ENCODE measurements at places on chromosomes 4 and X.

GRCh38 chr4:111494471-111494870 is 650.8 kb upstream of the FAM241A start:
- no peaks in the 10 kb centered on the region for H3K27me3 ChIP-seq
- H3K4me3 ChIP-seq = no peak overlapping the region
- no peak for DNase-seq
- H3K4me1 ChIP-seq = no peaks in the 10 kb centered on the region
- no peak overlapping the region for H3K27ac ChIP-seq

GRCh38 chr4:143369552-143369951 is 32.9 kb downstream of the GAB1 start:
- H3K36me3 ChIP-seq = peaks cover 2% of the 10 kb centered on the region
- no peak overlapping the region for H3K27ac ChIP-seq
- no peaks in the 10 kb centered on the region for H3K4me1 ChIP-seq
- no peaks in the 10 kb centered on the region for H3K27me3 ChIP-seq
- H3K4me3 ChIP-seq = no peak overlapping the region

DNA sequence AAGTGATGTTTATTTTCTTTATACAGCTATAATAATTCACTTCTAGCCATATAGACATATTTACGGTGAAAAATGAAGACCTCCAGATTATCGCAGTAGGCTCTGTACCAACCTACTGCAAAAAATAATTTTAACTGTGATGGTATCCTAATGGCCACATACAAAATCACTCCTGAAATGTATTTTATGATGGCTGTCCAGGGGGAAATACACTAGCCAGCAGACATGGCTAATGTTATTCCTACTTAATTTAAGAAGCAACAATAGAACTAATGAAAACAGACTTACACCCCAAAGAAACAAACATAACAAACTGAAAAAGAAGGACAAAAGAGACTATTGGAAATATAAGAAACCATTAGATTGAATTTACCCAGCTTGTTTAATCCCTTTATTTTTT is 4.6 kb downstream of the NKX6-1 start:
- no peaks in the 10 kb centered on the region for H3K36me3 ChIP-seq
- no peak for DNase-seq
- peaks cover 95% of the 10 kb centered on the region for H3K27me3 ChIP-seq

DNA sequence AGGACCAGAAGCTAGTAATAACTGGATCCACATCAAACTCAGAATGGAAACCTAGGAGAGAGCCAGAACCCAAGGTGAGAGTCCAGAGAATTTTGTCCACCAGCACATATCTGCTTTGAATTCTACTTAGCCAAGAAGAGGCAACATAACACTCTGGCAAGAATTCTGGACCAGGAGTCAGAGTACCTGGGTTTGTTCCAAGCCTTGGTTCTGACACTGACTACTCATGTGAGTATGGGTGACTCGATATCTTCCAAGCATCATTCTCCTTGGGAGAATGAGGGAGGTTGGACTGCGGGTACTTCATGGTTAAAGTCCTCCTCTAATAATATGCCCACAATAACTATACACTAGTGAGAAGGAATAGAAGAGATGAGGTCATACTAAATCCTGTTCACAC is 144.0 kb upstream of the JADE1 start:
- DNase-seq = no peak
- no peak overlapping the region for H3K4me3 ChIP-seq
- H3K27ac ChIP-seq = no peak overlapping the region
- no peaks in the 10 kb centered on the region for H3K27me3 ChIP-seq

GRCh38 chr4:48193921-48194468 is 59.9 kb upstream of the TXK start:
- no peaks in the 10 kb centered on the region for H3K27me3 ChIP-seq
- H3K36me3 ChIP-seq = no peaks in the 10 kb centered on the region
- H3K27ac ChIP-seq = no peak overlapping the region
- no peak overlapping the region for H3K4me3 ChIP-seq
- no peaks in the 10 kb centered on the region for H3K4me1 ChIP-seq

DNA sequence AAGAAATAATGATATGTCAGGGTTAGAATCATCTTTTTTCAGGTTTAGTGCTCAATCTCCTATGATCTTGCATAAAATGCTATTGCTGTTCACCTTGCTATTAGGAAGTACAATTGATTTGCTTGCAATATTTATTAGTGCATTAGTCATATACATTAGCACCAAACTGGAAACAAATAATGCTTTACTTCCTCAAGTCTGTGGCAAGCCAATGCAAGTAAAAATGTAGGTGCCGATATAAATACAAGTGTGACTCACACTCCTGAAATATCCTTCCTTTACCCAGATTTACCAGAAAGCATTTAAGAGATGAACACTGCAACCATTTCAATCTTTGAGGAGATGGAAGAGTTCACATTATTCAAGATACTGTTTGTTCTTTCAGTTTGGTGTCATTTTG is 1487.7 kb upstream of the ADGRL3 start:
- no peaks in the 10 kb centered on the region for H3K27me3 ChIP-seq
- no peaks in the 10 kb centered on the region for H3K4me1 ChIP-seq
- H3K4me3 ChIP-seq = no peak overlapping the region
- H3K36me3 ChIP-seq = no peaks in the 10 kb centered on the region
- no peak overlapping the region for H3K27ac ChIP-seq
- DNase-seq = no peak

DNA sequence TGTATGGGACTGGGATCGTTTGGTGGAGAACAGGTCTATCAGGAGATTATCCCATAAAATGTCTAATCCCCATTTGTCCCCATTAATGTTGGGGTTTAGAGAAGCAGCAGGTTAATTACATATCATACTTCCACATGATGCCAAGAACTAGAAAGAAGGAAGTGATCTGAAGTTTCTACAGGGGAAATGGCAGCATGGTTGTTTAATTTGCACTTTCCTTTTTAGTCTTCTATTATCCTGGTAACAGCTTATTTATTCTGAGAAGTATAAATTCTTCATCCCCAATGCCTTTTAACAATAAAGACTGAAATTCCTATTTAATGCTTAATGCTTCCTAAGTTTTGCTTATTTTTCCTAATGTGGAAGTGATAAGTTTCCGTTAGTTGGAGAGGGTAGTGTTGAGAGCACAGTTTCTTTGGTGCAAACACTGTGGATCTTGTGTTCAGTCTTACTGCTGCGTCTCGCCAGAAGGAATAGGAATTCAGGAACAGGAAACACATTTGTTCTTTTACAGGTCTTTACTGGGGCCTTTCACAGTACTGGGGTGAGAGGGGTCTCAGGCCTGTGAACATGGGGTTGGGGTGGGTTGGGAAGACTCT is 59.5 kb upstream of the TADA2B start:
- no peak overlapping the region for H3K27ac ChIP-seq
- no peak for DNase-seq
- no peaks in the 10 kb centered on the region for H3K27me3 ChIP-seq
- peaks cover 31% of the 10 kb centered on the region for H3K4me1 ChIP-seq

DNA sequence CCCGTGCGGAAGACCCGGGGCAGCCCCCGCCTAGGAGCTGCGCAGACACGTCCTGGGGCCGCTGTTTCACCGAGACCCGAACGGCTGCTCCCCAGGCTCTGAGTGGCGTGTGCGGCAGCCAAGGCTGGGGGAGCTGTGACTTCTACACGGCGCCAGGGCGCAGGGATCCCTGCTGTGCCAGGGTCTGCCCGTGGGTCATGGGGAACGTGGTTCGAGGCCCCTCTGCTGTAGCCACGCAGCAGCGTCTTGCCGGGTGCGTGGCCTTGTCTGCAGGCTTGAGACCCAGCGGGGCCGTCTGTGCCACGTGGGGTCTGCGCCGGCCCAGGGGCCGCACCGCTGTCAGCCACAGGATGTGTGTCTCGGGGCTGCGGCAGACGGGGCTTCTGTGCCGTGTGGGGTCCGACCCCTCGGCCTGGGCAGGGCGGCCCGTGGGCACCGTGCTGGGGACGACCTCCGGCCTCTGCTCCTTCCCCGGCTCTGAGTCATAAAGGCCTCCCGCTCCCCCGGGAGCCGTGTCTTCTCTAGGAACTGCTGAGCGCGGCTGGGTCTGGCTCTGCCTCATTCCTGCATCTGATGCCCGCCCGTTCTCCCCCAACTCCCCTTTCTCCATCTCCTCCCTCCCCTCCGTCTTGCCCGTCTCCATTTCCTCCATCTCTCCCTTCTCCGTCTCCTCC is 12.7 kb upstream of the GTPBP6 start:
- no peak overlapping the region for H3K27ac ChIP-seq
- H3K4me3 ChIP-seq = no peak overlapping the region
- peaks cover 3% of the 10 kb centered on the region for H3K4me1 ChIP-seq
- DNase-seq = peak; percentile 21
- H3K36me3 ChIP-seq = peaks cover 14% of the 10 kb centered on the region

DNA sequence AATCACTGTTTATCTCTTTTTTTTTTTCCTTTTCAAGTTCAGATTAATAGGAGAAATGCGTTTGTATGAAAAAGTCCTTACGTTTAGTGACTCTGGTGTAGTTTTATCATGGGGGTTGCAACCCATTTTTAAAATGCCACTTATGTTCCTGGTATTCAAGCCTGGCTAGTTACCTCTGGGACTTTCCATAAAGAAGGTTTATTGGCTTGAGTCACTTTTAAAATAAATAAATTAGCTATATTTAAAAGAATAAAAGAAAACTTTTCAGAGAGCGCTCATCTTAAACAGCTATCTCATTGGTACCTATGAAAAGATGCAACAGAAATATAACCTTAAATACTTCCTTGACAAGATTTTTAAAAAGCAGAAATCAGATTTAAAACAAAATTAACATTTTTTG is 275.0 kb upstream of the IL1RAPL1 start:
- no peak for DNase-seq
- no peaks in the 10 kb centered on the region for H3K4me1 ChIP-seq
- H3K27ac ChIP-seq = no peak overlapping the region
- no peaks in the 10 kb centered on the region for H3K36me3 ChIP-seq

DNA sequence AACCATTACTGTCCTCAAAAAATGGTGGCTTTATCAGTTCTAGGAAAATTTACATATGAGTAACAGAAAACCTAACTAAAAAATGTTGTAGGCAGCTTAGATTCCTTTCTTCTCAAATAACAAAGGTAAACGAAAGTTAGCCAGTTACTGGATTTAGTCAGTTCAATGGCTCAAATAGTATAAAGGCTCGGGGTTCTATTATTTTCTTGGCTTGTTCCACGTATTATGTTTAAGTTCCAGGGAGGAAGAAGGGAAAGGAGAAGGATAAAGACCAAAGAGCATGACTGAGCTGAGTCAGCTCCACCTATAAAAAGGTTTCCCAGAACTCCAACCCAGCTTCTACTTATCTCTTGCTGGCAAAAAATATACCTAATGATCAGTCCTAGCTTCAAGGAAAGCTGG is 41.0 kb upstream of the MAB21L2 start:
- H3K27me3 ChIP-seq = no peaks in the 10 kb centered on the region
- H3K4me1 ChIP-seq = no peaks in the 10 kb centered on the region
- no peaks in the 10 kb centered on the region for H3K36me3 ChIP-seq
- H3K27ac ChIP-seq = peak overlapping the region; percentile 22

DNA sequence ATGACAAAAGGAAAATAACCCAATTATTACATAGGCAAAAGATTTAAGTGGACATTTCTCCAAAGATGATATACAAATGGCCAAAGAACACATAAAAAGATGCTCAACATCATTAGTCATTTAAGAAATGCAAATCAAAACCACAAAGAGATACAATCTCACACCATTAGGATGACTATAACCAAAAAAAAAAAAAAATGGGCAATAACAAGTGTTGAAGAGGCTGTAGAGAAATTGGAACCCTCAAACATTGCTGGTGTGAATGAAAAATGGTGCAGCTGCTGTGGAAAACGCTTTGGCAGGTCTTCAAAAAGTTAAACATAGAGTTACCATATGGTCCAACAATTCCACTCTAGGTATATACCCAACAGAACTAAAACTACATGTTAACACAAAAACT is 5.6 kb upstream of the PRDX4 start:
- H3K27me3 ChIP-seq = no peaks in the 10 kb centered on the region
- H3K27ac ChIP-seq = no peak overlapping the region
- H3K4me3 ChIP-seq = no peak overlapping the region
- H3K4me1 ChIP-seq = no peaks in the 10 kb centered on the region

GRCh38 chr4:100431416-100431815 is 86.4 kb downstream of the EMCN start:
- H3K27me3 ChIP-seq = no peaks in the 10 kb centered on the region
- no peak for DNase-seq
- H3K4me3 ChIP-seq = no peak overlapping the region
- no peak overlapping the region for H3K27ac ChIP-seq
- no peaks in the 10 kb centered on the region for H3K4me1 ChIP-seq
- no peaks in the 10 kb centered on the region for H3K36me3 ChIP-seq

DNA sequence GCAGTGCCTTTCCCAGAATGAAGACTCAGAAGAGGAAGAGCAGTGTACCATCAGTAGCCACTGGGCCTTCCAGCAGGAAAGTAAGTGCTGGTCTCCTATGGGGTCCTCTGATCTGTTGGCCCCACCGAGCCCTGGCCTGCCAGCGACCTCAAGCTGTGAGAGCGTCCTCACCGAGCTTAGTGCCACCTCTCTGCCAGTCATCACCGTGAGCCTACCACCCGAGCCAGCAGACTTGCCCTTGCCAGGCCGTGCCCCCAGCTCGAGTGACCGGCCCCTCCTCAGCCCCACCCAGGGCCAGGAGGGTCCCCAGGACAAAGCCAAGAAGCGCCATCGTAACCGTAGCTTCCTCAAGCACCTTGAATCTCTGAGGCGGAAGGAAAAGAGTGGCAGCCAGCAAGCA is 69.7 kb downstream of the STARD8 start:
- H3K27me3 ChIP-seq = no peaks in the 10 kb centered on the region
- no peak for DNase-seq
- no peak overlapping the region for H3K4me3 ChIP-seq
- no peak overlapping the region for H3K27ac ChIP-seq

DNA sequence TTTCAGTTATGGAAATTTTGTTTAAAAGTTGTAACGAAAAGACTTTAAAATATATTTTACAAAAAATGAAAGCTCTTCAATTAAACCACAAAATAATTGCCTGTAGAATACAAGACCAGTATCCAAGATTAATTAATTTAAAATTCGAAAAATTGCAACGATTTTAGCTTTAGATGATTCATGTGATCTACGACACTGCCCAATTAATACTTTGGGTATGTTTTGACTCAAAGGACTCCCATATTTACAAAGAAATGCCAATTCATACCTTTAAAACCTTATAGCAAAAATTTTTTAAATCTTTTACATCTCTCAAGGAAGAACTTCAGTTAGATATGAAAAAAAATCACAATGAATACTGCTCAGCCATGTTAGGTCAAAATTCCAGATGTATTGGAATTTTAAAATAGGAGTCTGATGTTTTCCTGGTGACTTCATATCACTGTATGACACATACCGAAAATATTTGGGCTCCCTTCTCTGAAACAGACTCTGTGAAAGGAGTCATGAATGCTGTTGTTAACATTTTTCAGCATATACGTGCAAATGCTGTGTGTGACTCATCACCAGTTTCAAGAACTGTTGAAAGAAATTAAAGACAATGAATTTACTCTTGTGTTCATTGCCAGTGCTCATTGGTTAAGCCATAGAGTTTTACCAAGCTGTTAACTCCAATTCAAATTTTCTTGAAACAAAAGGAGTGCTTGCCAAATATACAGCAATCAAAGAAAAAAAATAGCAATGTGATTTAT is 13.8 kb upstream of the SMS start:
- no peak overlapping the region for H3K4me3 ChIP-seq
- no peaks in the 10 kb centered on the region for H3K36me3 ChIP-seq
- H3K4me1 ChIP-seq = no peaks in the 10 kb centered on the region
- DNase-seq = no peak
- H3K27me3 ChIP-seq = no peaks in the 10 kb centered on the region
